ENCODE measurements at places on chromosomes 3 and 15. TPM values are rescaled to one million over a fixed set of nuclear protein-coding genes. Genes with fewer than 3 reads are reported as not detected.

The CDCP1 gene
- total RNA-seq = 79.0 TPM

The IGSF11 gene
- 3.1 TPM for total RNA-seq

DNA sequence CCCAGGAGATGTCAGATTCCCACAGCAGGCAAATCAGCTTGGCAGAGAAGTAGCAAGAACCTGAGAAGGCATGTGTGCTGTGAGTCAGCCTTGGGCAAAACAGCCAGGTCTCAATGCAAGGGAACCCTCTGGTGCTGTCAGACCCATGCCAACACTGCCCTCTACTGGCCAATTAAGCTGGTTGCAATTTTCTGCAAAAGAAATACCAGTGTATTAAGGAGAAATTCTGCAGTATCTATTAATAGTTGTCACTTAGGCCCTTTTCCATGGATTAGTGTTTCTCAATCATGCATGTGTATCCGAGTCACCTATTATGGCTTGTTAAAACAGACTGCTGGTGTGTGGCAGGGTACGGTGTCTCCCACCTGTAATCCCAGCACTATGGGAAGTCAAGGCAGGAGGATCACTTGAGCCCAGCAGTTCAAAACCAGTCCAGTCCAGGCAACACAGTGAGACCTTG is 26.2 kb downstream of the MAP4 start:
- peak; percentile 84 for DNase-seq

GRCh38 chr15:90718232-90718631 is 1.1 kb downstream of the BLM start:
- DNase-seq = no peak

DNA sequence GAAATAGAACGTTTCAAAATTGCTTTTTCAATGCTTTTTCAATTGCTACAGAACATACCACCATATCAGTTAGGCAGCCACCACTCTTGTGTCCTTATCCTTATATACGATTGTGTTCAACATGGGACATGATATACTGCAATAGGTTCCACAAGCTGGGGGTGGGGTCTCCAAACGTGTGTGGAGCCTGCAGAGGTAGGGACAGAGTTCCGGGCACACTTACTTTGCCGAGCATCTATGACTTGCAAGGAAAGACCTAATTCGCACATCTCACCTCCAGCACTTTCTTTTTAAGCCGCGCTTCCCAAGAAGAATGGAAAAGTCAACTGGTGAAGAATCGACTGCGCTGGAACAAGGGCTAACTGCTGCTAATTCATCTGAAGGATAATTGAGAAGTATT is 39.6 kb upstream of the SFMBT1 start:
- no peak for DNase-seq

GRCh38 chr3:187014417-187014864 is 84.1 kb downstream of the ST6GAL1 start:
- no peak for DNase-seq

DNA sequence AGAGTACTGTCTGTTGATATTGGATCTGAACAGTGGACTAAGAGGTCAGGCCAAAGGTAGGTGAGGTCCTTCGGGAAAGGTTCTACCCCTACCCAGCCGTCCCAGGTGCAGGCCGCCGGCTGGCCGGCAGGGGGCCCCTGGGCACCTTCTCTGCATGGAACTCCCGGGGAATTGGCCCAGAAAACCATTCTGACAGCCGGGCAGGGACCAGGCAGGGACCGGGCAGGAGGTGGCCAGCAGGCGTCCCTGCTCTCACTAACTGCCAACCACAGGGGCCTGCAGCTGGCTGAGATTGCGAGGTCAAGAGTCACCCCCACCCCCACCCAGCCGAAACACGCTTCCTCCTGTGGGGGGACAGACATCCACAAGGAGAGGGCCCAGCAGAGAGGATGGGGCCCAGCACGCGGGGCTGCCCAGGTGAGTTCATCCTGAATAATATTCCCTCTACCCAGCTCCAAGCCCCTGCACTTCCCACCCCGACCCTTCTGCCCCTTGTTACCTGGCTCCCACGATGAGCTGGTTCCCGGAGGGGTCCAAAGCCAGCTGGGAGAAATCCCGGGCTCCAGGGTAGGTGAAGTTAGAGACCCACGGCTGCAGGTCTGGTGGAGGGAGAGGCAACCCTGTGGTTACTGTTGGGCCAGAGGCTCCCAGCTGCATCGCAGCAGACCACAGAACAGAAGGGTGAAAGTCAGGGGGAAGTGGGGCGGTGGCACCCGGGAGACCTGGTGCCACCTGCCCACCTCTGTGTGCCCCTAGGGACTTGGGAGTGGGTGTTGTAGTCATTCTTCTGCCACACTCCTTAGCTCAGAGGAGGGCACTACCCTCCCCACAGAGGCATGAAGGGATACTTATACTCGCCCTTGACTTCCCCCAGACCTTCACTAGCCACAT is 84.4 kb downstream of the SEMA5B start:
- no peak for DNase-seq

DNA sequence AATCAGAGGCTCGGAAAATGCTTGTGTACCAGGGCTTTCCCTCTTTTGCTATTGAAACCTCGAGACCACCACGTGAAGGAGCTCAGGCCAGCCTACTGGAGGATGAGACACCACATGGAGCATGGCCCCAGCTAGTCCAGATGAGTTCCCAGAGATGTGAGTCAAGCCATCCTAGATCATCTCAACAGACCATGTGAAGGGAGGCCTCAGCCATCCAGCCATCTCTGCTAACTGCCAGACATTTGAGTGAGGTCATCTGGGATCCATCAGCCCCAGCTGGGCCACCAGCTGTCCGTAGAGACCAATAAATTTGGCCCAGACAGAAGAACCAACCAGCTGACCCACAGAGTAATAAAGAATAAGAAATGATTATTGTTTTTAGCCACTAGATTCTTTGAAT is 62.8 kb upstream of the PROK2 start:
- DNase-seq = no peak

DNA sequence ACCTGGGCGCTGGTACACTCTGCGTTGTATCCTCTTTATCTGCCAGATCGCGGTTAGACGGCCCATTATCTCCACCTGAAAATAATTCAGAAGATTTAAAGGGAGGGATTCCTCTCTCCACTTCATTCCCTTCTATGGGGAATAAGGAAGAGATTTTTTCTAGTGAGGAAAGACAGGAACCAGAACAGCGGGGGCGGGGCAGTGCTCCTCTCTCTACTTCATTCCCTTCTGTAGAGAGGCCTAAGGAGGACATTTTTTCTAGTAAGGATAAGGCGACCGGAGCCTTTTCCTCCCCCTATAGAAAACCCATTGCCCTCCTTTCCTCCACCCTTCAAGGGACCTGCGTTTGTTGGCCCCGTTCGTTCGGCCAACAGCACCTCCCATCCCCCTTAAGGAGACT is 8.3 kb upstream of the LIPH start:
- DNase-seq = no peak

All from lower leg skin (tissue), 4 donors.